ENCODE measurements at places on chromosomes 11 and 22.

DNA sequence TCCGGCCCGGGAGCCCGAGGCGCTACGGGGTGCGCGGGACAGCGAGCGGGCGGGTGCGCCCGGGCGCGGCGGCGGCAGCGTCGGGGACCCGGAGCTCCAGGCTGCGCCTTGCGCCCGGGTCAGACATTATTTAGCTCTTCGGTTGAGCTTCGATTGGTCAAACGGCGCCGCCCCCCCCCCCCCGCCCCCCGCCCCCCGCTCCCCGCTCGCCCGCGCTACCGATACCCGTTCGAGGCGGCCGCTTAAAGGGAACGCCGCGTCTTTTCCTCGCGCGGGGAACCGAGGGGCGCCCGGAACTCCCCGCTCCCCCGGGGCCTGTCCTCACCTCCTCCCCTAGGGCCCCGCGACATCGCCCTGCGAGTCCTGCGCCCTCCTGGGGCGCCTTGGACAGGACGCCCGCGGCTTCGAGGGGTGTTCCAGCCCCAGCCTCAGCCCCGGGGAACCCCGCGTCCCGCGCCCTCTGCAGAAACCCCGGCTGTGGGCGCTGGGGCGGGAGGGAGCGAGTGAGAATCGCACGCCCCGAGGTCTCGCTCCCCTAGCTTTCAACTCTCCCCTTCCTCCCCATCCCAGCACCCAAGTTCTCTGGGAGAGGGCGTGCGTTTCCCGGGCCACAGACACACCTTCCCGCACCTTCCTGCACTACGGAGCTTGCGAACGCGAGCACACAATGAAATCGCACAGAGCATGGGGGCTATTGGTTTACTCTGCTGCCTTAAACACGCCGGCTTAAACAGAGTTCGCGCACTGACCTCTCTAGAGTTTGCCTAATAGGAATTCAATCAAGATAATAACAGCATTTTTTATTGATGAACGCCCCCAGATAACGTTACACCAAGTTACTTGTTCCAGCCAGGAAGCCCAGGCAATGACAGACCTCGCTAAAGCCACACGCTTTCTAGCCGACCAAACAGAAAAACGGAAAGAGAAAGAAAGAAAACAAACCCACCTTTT lies at the start of gene BDNF:
Gene BDNF, minus strand, starts transcription at position 105 of the 951 bp plus-strand sequence. CDS start 41,891 bp downstream, outside the sequence.
- DNase-seq = no peak

DNA sequence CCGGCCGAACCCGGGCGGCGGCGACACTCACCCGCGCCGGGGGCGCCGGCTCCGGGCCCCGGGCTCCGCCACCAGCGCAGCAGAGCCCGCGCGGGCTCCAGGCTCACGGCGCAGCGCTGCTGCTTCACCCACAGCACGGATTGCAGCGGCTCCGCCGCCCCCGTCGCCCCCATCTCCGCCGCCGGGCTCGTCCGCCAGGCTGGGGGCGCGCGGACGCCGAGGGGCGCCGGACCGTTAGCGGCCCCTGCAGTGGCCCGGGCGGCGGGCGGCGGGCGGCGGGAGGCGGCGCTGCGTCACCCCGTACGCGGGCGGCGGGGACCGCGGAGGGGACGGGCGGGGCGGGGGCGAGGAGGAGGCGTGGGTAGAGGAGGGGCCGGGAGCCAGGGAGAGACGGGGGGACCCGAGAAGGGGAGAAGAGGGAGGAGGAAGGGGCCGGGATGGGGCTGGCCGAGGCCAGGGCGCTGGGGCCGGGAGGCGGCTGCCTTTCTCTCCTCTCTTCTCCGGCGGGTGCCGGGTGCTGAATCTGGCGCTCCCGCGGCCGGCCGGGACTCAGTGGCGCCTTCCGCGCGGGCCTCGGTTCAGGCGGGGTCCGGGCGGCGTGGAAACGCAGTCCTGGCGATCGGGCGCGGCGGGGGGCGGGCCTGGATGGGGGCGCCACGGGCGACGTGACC lies at the start of gene CERK:
Gene CERK, minus strand, starts transcription at position 277 of the 671 bp plus-strand sequence. Its CDS starts 104 bp downstream, at position 173.
- DNase-seq = peak; percentile 54

- DNase-seq = no peak
These were observed 506.1 kb downstream of the MIAT start for GRCh38 chr22:27163162-27164137.

GRCh38 chr11:34154059-34154875 lies 48.8 kb downstream of the NAT10 start:
- no peak for DNase-seq

DNA sequence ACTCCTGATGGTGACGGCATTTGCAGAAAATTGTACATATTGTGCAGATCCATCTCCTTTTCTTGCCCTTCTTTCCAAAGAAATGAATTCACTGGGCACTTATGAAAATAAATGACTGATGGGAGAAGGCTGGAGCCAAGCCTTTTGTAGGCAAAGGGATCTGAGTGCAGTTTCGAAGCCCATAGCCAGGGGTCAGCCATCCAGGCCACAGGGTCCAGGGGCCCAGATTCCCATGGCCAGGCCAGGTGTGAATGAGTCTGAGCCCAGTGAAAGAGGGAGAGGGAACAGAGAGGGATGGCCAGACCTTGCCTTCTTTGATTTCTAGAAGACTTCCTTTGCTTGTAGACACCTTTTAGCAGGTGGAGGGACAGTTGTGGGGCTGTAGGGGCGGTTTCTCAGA lies 209.1 kb downstream of the KIRREL3 start:
- no peak for DNase-seq

GRCh38 chr11:61332281-61332796 lies 566 bp downstream of the DDB1 start:
- no peak for DNase-seq

GRCh38 chr22:42547562-42547961 lies 6.2 kb upstream of the SERHL2 start:
- no peak for DNase-seq

DNA sequence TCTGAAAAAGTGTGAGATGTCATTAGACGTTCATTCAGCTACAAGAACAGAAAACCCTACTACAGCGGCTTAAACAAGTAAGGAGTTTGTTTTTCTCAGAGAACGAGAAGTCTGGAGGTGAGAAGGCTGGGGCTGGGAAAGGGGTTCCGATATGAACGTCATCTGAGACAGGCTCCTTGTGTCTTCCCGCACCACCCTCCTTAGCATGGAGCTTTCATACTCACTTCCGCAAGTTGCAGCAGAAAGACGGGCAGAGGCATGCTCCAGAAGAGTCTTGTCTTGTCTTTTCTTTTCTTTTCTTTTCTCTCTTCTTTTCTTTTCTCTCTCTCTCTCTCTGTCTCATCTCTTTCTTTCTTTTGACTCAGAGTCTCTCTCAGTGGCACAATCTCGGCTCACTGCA lies 3.6 kb downstream of the TMEM45B start:
- DNase-seq = no peak

DNA sequence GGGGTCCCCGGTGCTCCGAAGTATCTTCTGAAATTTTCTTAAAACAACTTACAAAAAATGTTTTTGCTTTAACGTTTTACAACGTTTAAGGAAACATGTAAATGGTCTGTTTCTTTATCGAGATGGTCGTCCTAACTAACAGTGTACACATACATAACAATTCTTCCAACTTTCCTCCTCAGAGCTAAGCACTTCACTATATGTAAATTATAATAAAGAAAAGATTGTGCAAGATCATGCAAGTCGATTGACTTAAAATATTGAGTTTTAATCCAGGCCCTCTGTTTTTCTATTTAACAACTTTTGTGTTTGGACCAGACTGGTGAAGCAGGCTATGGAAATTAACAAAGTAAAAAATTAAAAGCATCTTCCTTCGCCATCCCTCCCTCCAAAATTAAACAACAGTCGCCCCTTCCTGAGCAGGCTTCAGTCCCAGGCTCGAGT lies 4.9 kb downstream of the ALX4 start:
- DNase-seq = no peak

DNA sequence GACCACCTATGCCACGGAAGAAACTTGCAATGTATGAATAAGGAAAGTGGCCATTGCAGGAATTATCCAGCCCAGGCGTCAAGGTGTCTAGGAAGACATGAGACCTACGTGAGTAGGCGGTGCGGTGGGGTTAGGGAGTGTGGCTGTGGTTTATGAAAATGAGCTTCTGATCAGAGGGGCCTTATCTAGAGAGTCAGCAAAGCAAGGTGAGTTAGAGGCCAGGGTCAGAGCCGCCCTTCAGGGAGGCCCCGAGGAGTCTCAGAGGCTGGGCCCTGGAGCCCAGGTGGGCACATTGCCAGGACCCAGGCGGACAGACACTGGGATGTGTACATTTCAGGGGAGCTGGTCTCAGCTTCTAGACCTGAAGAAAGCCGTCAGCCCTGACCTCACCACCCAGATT lies 13.8 kb upstream of the LINC01488 start:
- no peak for DNase-seq

DNA sequence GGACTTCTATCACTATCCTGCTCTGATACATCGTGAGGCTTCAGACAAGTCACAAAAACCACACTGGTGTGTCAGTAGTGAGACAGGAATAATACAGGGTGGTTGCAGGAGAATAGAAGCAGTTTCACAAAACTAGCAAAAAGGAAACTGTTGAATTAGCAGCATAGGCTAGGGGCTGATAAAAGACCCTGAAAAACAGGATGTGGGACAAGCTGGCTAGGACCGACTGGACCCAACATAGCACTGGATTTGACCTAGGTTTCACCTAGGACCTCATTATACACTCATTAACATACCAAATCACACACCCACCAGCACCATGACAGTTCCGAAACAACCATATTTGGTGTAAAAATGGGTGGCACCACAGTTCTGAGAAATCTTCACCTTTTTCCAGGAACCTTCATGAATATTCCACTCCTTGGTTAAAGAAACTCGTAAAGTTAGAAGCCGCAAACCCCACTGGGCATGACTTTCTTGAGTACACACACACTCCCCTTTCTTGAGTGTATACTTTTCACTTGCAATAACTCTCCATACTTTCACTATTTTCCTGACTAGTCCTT lies 76.2 kb downstream of the SLC1A2 start:
- DNase-seq = no peak

DNA sequence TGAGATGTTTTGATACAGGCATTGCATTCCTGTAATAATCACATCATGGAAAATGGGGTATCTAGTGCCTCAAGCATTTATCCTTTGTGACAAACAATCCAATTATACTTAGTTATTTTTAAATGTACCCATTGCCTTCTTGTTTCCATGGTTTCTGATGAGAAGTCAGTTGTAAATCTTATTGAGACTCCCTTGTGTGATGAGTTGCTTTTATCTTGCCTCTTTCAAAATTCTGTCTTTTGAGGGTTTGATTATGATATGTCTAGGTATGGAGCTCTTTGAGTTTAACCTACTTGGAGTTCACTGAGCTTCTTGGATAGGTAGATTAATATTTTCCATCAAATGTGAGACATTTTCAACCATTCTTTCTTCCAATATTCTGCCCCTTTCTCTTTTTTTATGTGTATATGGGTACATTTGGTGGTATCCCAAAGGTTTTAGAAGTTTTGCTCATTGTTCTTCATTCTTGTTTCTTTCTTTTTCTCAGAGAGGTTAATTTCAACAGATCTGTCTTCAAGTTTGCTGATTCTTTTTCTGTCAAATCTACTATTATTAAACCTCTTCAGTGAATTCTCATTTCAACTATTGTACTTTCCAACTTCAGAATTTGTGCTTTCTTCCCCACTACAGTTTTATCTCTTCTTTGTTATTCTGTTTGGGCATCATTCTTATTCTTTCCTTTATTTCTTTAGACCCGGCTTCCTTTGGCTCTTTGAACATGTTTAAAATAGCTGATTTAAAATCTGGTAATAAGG lies 13.7 kb downstream of the NAGA start:
- DNase-seq = no peak

GRCh38 chr11:88284336-88285050 lies 53.0 kb downstream of the CTSC start:
- DNase-seq = no peak

GRCh38 chr22:23071230-23072076 lies 1.1 kb downstream of the GNAZ start:
- no peak for DNase-seq

GRCh38 chr11:66012946-66013761 lies 1.3 kb downstream of the CST6 start:
- no peak for DNase-seq

DNA sequence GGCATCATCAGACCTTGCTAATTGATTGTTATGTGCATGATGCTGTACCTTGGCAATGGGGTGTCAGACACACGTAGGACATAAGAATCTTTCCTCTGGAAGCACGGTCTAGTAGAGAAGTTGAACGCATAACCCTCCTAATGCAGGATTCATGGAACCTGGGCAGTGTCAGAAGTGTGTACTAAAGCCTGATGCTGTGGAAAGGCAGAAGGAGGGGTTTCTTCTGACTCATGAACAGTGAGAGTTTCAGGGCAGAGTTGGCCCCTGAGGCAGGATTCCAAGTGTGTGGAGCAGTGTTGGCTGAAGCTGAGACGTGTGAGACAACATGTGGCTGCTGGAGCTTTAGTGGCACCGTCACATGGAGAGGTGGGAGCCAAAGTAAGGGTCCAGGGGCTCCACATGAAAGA lies 3.5 kb downstream of the PANX1 start:
- no peak for DNase-seq

DNA sequence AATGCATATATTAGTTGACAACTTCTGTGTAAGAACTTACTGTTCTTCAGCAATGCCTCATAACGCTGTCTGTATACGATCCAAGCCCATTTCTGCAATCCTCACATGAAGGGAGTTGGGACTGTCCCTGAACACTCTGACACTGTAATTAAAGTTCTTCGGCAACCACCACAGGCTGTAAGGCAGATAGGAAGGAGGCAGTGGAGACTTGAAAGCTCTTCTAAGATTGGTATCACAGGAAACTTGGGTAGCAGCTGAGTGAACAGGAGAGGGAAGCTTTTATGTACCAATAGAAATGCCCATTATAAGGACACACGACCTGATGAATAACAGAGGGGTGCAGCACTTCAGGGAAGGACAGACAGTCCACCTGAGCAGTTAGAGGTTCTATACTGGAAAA lies 12.0 kb upstream of the GAB2 start:
- no peak for DNase-seq

GRCh38 chr11:121580154-121580553 lies 127.4 kb upstream of the SORL1-AS1 start:
- no peak for DNase-seq

- no peak for DNase-seq
These were observed 16.2 kb upstream of the MMP13 start for GRCh38 chr11:102971766-102972165.

DNA sequence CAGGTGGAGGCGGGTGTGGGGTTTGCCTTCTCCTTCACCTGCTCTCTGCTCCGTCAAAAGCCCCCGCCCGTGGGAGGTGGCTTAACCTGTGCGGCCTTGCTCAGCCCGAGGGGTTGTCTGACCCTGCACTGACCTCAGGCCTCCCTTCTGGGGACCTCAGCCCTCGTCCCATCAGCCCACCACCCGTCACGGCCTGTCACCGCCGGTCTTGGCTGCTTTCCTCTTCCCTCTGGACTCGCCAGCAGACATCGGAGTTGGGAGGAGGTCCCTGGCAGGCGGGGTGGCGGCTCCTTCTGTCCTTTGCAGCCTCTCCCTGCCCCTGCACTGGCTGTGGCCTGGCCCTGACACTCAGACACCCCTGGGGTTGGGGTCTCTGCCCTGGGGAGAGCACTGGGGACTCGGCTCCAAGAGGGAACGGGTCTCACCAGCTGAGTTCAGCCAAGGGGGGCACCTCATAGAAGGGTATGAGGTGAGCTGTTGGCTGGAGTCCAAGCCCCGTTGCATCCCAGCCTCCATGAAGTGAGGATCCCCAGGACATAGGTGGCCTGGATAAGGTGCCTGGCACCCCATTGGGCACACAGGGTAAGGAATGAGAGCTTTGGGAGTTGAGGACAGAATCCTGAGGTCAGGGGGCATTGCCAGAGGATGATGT lies 999.6 kb downstream of the BRD1 start:
- DNase-seq = no peak

- no peak for DNase-seq
These were observed 389.9 kb downstream of the CNTN5 start for GRCh38 chr11:99410636-99411035.

Measured in stimulated activated CD8-positive, alpha-beta memory T cell treated with anti-CD3 and anti-CD28 coated beads, Interleukin-2, amount 100 ng/mL, for 1 hour (primary cell).